ENCODE measurements at places on chromosomes 16 and 17.

DNA sequence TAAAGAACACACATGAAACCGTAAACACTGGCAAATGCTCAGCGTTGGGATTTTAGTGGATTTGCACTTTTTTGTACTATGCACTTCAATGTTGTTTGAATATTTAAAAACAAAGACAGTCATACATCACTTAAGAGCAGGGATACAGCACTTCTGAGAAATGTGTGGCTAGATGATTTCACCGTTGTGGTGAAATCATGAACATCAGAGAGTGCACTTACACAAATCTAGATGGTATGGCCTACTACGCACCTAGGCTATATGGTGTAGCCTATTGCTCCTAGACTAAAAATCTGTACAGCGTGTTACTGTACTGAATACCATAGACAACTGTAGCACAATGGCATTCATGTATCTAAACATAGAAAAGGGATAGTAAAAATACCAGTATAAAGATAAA, 37.6 kb upstream of the CNEP1R1 start:
- no peak for DNase-seq

DNA sequence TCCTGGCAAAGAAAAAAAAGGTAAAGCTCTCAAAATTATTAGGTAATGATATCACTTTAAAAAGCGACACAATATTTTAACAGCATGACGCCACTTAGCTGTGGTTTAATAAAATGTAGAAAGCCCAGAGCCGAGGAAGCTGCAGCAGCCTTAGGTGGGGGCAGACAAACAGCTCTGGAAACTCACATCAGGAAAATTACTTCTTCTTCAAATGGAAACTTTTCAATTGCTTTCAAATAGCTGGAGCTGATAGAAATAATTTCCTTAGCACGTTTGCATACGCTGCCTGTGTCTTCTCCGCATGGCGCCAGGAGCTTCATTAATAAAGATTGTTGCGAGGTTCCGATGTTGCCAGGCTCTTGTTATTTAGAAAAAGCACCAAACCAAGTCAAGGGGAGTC, 835.3 kb upstream of the EEF2KMT start:
- DNase-seq, result no peak

DNA sequence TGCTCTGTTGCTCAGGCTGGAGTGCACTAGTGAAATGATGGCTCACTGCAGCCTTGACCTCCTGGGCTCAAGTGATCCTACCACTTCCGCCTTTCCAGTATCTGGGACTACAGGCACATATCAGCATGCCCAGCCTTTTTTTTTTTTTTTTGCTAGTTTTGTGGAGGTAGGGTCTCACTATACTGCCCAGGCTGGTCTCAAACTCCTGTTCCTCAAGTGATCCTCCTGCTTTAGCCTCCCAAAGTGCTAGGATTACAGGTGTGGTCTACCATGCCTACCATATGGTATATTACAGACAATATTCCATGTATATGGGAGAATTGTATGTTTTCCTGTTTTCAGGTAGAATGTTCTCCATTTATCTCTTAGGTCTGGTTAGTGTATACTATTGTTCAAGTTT, 12.3 kb upstream of the ATF7IP2 start:
- DNase-seq, result no peak

- no peak for DNase-seq
These were observed 25.1 kb downstream of the ZP2 start for GRCh38 chr16:21186326-21186691.

DNA sequence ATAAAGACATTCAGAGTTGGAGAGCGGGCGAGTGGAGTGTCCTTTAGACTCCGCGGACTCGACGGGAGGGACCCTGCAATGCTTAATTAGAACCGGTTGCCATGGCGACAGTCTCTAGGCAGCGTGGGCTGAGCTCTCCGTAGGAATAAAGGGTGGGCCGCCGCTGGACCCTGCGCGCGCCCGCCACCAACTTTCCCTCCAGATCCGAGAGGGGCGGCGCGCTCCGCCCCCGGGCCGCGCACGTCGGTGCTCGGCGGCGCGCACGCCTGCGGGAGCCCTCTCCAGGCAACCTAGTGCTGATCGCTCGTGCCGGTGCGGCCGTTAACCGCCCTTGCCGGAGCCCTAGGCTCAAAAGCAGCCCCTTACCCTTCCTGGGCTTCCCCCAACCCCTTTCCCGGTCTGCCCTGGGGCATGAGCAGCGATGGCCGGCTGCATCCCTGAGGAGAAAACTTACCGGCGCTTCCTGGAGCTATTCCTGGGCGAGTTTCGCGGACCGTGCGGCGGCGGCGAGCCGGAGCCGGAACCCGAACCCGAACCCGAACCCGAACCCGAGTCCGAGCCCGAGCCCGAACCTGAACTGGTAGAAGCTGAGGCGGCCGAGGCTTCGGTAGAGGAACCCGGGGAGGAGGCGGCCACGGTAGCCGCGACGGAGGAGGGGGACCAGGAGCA, at the start of gene PPM1E:
TSS of gene PPM1E (plus strand) at position 278 of the 669 bp plus-strand sequence.
- DNase-seq, result peak; percentile 55

DNA sequence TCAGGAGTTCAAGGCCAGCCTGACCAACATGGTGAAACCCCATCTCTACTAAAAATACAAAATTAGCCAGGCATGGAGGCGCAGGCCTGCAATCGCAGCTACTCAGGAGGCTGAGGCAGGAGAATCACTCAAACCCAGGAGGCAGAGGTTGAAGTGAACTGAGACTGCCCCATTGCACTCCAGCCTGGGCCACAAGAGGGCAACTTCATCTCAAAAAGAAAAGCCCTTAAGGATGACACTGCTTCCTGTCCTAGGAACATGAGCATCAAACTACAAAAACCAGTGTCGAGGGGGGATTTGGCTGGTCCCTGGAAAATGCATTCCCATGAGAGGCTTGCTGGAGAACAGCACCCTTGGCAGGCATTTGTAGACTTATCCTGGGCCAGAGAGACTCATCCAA, 449.5 kb upstream of the PSMD7 start:
- no peak for DNase-seq

GRCh38 chr17:68955181-68955841, at the start of gene ABCA8:
Gene ABCA8, minus strand, starts transcription at chr17:68955392. Its CDS starts 13,358 bp downstream, at chr17:68942034.
- no peak for DNase-seq

DNA sequence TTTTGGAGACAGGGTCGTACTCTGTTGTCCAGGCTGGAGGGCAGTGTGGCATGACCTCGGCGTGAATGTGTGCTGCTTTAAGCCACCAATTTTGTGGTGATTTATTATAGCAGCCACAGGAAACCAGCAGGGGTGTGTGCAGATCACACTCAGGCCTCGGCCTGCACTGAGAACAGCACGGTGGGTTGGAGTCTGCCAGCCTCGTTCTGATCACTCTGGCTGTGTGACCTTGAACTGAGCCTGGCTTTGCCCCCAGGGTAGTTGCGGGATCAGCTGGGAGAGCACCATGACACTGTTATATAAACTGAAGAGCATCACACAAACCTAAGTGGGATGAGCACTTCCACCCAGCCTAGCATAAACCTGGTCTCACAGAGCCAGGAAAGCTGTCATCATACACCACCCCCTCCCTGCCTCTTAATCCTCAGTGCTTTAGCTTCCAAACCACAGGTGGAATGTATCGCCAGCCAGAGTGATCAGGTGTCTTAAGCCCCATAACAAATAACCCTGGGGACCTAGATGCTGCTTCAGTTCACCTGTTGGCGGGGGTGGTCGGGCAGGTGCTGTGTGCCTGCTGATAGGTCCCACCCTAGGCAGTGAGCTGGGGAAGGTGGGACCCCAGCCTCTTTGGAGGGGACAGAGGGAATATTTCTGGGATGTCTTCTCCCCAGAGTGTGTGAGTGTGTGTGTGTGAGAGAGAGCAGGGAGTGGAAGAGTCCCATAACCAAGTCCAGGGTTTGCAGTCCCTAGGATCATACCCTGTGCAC, 28.6 kb upstream of the NDRG4 start:
- DNase-seq, result no peak

DNA sequence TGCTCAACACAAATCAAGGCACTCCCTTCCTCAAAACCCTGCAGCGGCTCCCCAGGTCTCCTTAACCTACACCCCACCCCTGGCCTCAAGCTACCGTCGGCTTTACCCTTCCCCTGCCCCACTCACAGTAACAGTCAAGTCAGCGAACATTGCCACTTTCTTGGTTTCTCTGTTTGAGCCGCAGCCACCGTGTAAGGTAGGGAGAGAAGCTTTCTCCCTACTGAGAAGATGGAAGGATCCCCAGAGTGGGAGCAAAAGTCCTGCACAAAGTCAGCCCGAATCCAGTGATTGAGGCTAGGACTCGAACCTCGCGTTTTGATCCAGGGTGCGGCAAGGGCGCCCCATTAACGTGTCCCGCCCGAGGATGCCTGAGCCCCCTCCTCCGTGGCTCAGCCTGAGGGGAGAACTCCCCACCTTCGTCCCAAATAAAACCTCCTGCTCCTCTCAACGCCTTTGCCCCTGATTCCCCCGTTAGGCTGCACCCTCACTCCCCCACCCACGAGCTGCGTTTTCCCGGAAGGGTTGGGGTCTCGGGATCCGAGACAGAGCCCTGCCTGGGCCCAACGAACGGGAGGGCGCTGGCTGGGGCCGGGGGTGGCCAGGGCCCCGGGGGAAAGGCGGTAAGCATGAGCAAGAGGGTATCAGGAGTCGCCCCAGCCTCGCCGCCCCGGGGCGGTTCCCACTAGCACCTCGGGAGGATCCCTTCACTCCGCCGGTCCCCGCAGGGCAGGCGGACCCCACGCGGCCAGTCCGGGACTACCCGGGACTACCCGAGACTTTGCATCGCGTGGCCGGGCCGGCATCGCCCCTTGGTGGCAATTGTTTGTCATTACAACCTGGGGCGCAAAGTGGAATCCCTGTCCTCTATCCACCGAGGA, 9.9 kb upstream of the NAGS start:
- peak; percentile 79 for DNase-seq

- no peak for DNase-seq
These were observed 29.9 kb upstream of the RHOT1 start for GRCh38 chr17:32112416-32112815.

- DNase-seq, result no peak
These were observed 77.7 kb downstream of the HAPSTR1 start for GRCh38 chr16:9169094-9169493.

DNA sequence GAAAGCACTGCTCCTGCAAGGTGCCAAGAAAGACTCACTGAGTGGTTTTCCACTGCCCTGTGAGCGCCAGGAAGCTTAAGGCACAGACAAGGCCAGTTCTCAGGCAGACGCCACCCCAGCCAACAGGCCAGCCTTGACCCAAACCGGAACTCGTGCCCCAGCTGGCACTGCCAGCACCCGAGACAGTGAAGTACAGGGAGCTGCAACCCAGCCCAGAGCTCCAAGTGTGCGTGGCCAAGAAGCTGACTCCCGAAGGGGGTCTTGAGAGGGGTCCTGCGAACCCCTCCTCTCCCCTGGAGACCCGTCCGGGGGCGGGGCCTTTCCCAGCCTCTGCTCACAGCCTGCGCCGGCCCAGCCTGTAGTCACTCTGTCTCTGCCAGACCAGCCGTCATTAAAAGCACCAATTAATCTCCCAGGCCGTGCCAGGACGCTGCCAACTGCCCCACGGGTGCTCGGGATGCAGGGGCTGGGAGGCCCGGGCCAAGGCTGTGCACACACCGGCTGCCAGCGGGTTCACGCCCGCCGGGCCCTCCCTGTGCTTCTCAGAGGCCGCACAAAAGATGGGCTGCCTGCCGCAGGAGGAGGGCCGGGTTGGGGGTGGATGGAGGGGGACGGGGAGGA, 4.4 kb upstream of the SOX8 start:
- DNase-seq, result no peak

- peak; percentile 37 for DNase-seq
These were observed 367 bp downstream of the MGRN1 start for GRCh38 chr16:4624827-4625559.

GRCh38 chr16:60810250-60810649, 1226.0 kb downstream of the CDH8 start:
- DNase-seq, result no peak

DNA sequence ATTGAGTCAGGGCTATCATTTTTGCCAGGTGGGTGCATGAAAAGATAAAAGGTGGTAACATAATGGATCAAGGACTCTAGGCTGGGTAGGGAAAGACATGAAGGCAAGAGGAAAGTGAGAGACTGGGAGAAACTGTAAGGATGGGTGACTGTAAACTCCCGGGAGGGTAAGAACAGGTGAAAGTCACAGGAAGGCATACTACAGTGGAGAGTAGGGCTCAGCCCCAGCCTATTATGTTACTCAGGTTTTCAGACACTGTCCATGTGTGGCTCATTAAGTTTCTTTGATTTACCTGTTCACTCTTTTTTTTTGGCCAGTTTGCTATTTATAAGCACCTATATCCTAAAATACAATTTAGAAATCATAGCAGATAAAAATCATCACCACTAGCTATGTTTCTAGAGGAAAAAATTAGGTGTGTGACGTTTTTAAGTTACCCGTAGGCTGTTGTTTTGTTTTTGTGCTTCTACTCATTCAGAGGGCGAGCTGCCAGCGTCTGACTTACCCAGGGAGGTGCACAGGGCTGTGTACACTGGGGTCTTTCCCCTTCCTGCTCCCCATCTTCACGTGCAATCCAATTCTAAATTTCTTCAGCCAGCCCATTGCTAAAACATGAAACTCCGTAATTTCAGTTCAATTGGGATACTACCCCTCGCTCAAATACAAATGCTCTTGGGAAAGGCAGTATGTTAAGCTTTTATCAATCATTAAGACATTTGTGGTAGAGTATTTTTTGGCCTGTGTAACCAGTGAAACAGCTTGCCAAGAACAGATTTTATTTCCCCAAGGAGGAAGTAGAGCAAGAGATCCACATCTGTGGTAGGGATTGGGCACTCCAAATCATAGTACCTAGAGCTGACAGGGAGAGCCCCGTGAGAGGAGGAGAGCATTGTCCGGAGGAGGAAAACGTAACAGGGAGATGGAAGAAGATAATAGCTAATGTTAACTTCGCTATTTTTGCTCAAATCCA, 21.7 kb upstream of the VWA3A start:
- DNase-seq, result no peak

DNA sequence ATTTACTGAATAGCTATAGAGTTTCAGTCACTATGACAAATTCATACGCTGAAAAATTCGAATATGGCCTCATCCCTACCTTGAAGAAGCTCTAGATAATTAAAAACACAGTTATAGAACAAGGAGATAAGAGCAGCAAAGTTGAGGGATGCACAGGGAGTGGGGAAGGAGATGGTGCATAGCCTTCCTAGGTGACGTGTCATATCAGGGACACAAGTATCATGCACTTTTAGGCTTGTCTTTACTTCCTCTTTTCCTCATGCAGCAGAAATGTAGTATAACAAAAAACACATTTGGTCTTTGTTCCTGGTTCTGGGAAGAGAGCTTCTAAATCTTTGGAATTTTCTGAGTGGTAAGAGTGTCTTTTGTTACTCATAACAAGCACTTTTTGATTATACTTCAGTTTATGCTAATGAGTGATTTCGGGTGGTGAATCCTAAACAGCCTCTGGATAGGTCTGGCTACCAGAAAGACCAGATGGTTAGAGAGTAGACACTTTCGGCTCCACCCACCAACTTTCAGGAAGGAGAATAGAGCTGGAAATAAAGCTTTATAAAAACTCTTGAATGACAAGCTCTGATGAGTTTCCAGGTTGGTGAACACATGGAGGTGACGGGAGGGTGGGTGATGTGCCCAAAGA, 341.4 kb downstream of the UTP18 start:
- no peak for DNase-seq

DNA sequence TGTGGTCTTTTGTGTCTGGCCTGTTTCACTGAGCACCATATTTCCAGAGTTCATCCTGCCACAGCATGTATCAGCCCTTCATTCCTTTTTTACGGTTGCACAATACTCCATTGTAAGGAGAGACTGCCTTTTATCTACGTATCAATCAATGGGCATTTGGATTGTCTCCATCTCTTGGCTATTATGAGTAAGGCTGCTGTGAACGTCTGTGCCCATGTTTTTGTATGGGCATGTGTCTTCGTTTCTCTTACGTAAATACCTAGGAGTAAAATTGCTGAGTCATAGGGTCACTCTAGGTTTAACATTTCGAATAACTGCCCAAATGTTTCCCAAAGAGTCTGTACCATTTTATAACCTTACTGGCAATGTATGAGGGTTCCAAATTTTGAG, 202.8 kb upstream of the FOXF1 start:
- DNase-seq, result no peak

- DNase-seq, result no peak
These were observed 5.6 kb upstream of the CARHSP1 start for GRCh38 chr16:8874388-8874787.
